SK-N-SH treated with all-trans-retinoic acid at 6 μM for 48 hours (cell line): ENCODE measurements at places on chromosomes 7 and 10.

DNA sequence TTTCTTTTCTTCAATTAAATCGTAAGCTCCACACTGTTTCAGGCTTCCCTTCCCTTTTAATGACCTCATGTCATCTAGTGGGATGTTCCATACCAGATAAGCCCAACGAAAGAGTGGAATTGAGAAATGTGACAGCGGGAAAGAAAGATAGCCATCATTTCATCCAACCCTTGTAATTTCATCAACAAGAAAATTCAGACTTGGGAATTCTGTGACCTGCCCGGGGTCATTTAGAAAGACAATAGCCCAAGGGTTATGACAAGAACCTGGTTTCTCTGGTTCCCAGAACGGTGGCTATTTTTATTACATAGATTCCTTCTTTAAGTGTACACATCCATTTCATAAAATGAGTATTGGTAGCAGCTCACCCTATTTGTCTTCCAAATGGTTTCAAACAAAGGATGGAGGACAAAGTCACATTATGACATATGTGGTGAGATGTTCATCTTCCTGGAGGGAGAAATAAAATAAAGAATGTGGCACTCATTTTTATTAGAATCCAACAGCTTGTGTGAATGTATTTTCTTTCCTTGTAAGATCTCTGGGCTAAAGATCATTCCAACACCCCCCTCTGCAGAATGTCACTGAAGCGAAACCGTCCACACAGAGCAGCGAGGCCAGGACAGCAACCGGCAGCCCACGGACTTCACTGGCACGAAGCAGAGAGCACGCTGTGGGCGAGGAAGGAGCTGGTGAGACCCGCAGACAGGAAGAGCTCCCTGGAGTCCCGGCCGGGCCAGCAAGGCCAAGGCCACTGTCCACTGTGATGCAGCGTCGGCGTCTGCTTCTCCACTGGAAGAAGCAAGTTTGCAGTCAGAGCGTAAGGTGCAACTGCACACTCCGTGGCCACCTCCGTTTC lies 199.9 kb downstream of the KLF6 start:
- no peak for ATAC-seq

GRCh38 chr7:131513245-131514061 lies 43.0 kb downstream of the PODXL start:
- peak; percentile 96 for ATAC-seq

- no peak for ATAC-seq
Measured at GRCh38 chr7:151802469-151802846, 74.5 kb downstream of the PRKAG2 start.

GRCh38 chr7:94177441-94177840 lies 173.3 kb upstream of the BET1 start:
- no peak for ATAC-seq

DNA sequence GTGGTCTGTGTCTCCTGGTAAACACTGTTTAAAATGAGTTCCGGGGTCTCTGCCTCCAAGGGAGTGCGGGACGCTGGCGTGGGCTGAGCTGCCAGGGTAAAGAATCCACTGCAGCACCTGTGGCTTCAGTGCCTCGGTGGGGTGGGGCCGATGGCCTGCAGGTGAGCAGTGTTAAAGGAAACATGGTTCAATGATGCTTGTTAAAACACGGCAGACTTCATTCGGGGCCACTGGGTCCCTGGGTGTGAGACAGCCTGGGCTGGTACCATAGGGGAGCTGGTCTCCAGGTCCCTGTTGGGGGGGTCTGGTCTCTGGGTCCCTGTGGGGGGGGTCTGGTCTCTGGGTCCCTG lies 24.9 kb upstream of the KNDC1 start:
- no peak for ATAC-seq

DNA sequence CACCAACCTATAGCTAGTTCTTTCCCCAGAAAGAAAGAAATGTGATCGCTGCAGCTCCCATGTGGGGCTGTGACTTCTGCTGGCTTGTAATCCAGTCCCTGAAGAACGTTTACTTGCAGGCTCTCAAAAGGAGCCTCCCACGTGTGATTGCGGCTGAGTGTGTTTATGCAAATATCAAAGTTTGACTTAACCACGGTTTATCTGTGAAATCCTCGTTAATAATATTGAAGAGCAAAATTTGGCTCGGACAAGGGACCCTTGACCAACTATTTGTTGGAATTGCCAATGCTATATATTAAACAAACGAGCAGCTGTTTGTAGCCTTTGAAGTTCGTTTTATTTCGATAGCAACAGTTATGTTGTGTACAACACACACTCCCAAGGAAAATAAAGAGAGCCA lies 470.1 kb upstream of the NRP1 start:
- ATAC-seq, result no peak

DNA sequence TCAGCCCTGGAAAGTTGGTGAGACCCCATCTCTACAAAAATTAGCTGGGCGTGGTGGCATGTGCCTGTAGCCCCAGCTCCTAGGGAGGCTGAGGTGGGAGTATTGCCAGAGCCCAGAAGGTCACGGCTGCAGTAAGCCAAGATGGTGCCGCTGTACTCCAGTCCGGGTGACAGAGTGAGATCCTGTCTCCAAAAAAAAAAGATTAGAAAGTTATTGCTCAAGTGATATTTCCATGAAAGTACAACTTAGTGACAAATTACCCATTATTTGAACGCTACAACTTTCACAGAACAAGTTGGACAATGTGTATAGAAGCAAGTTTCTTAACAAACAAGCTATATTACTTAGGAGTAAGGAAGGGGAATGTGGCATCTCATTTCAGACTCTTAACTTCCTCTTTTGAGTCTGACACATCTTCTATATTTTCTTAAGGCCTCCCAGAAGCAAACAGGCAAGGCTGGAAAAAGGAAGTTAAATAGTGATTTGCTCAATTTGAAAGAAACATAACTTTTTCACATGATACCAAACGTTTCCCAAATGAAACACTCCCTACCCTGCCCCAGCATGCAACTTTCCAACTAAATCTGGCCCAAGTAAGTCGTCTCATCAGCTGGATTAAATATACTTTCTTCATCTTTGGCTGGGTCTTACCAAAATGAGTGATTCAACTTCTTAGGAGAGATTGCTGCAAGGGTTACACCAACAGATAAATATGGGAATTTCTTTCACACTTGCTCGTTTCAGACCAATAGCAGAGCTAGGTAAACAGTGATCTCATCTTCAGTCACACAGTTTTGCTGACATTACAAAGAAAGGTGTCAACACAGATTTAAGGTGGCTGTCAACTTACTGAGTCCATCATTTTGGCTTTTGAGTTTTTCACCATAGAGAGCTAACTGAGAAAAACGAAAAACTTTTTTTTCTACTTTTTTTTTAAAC lies 66.3 kb upstream of the KLF6 start:
- ATAC-seq, result peak; percentile 10; the same call in 1 of the 3 replicates

DNA sequence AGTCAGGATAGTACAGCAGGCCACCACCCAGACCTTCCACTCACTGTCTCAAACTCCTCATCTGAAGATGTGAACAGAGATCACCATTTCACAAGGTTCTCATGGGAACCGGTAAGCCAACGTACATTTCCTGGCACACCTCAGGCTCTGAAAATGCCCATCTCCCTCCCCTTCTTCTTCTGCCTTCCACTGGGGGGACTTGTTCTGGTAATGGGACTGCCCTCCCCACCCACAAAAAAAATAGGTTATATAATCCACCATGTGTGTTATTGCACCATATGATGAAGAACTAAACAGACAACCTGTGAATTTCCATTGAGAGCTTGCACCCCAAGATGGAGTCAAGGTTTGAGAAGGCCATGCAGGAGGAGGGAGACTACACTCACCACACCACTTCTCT lies 42.1 kb upstream of the IKZF1 start:
- ATAC-seq, result no peak

- ATAC-seq, result no peak
Measured at GRCh38 chr7:148620749-148621359, 30.3 kb downstream of the C7orf33 start.

DNA sequence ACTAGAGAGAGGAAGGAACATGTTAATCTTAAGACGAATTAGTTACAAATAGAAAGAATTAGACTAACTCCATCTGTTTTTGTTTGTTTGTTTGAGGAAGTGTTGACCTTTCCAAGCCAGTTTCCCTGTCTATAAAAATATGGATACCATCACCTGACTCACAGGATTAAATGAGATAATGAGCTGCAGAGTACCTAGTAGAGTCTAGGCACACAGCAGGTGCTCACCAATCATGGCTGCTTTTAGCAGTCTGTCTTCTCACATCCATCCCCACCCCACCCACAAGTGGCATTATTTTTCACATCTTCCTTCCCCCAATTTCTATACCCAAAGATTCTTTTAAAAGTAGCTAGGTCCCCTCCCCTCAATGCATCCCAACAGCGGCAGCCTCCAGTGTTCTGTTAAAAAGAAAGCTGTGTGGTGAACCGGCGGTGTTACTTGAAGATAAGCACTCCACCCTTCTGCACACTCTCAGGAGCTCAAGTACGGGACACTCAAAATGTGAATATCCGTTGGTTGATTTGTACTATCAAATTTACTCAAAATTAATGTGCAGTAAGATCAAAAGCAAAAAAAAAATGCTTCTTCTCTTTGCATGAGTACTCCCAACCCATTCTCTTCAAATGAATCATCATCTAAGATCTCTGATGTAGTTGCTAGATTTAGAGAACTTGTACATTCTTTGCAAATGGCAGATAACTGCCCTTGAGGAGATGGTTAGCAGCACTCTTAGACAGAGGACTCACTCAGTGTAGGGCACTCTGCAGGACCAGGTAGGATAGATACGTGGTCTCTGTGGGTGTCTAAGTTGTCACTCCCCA lies 145.4 kb upstream of the ASAH2 start:
- peak; percentile 78 for ATAC-seq

DNA sequence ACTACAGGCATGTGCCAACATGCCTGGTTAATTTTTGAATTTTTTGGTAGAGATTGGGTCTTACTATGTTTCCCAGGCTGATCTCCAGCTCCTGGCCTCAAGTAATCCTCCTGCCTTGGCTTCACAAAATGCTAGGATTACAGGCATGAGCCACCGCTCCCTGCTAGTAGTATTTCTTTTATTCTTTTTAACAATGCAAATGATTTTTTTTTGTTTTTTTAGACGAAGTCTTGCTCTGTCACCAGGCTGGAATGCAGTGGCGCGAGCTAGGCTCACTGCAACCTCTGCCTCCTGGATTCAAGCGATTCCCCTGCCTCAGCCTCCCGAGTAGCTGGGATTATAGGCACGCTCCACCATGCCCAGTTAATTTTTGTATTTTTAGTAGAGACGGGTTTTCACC lies 58.1 kb downstream of the SVIL start:
- ATAC-seq, result no peak

DNA sequence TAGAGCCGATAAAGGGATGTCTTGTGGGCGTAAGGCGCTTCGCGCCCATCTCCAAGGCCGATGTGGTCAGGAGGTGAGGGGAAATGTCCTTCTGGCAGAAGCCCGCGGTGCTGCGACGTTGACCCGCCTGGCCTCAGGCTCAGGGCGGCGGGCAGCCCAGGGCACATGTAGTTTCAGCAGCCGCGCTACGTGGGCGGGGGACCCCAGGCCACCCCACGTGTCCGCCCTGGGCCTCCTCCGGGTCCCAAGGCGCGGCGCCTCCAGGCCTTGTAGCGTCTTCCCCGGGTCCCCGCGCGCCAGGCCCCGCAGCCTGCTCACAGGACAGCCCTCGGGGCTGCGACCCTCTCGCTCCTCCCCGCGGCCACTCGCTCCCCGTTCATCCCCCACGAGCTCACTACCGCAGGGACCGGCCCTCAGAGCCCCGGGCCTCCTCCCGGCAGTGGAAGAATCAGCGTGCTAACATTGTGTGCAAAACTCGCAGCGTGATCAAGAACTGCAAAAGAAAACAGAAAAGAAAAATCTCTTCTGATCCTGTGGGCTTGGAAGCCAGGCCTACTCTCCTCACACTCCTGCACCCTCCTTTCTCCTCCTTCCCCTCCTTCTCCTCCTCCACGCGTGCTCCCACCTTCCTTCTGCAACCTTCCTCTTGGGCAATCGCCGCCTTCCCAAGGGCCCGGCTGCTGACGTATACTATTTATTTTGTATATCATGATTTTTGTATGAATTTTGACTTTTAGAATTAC lies 4.4 kb upstream of the TBX20 start:
- no peak for ATAC-seq

DNA sequence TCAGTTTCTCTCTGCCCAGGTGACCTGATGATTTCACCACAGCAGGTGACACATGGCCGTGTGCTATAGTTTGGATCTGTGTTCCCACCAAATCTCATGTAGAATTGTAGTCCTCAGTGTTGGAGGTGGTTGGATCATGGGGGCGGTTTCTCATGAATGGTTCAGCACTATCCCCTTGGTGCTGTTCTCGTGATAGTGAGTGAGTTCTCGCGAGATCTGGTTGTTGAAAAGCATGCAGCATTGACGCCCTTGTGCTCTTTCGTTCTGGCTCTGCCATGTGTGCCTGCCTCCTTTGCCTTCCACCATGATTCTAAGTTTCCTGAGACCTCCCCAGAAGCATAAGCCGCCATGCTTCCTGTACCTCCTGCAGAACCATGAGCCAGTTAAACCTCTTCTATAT lies 85.2 kb upstream of the C1QL3 start:
- ATAC-seq, result no peak

DNA sequence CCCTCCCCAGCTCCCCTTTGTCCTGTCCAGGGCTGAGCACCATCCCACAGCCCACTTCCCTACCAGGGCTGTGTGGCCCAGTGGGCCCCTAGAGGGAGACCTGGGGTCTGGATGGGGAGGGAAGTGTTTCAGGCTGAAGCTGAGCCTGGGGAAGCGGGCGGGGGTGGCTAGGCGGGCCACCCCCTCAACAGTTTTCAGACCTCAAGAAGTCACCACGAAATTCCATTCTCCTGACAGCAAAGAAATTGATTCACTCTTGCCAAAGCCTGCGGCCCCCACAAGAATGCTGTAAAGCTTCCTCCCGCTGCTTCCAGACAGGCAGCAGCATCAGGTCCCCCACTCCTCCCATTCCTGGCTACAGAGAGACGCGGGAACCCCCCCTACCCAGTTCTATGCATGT lies 2.5 kb upstream of the LFNG start:
- peak; percentile 42 for ATAC-seq

- no peak for ATAC-seq
Measured at GRCh38 chr10:59867590-59867989, 38.8 kb downstream of the CCDC6 start.

- ATAC-seq, result peak; percentile 20; the same call in 1 of the 3 replicates
Measured at GRCh38 chr10:3835770-3836169, 50.8 kb upstream of the KLF6 start.

GRCh38 chr7:140674899-140675701 lies 2.4 kb downstream of the ADCK2 start:
- ATAC-seq, result peak; percentile 73

DNA sequence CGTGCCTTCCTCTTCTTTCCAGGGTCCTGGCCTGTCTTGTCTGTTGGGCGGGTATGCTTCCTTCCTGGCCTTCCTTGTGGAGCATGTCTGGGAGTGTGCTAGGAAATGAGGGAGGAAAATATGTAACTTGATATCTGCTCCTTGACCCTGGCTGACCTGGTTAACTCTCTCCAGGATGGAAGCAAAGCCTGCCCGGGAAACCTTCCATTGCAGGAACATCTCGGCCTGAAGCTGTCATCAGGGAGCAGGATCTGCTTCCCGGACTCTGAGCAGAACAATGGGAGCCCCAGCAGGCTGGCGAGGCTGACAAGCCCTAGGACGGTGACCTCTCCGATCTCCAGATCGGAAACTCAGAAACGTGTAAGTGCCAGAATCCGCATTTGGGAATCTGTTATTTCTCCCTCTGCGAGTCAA lies 340.3 kb downstream of the FRMD4A start:
- ATAC-seq, result peak; percentile 45
